Stimulated activated memory B cell treated with anti-CD40 and anti-IgM and Interleukin-4, amounts not matched to agents 10 μg/mL and 1 μg/mL and 100 μg/mL, for 72 hours (primary cell): ENCODE measurements at places on chromosomes 13 and 19.

DNA sequence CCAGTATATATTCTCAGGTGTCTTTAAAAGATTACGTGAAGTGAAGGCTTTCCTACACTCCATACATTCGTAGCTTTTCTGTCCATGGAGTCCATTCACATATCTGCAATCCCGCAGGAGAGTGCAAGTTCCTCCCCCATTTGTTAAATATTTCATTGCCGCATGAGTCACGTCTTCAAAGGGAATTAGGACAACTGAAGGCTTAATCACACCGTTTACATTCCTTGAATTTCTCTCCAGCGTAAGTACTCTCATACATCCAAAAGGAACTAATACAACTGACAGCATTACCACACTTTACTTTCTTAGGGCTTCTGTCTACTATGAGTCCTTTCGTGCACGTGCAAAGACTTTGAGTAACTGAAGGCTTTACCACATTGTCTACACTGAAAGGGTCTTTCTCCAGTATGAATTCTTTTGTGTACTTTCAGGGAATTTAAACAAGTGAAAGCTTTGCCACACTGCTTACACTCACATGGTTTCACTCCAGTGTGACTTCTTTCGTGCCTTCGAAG lies 29.0 kb upstream of the ZNF564 start:
- no peak overlapping the region for H3K27ac ChIP-seq
- H3K27me3 ChIP-seq: no peaks in the 10 kb centered on the region
- ATAC-seq: no peak
- H3K4me3 ChIP-seq: no peak overlapping the region
- H3K4me1 ChIP-seq: peaks cover 2% of the 10 kb centered on the region
- H3K36me3 ChIP-seq: peaks cover 63% of the 10 kb centered on the region

GRCh38 chr19:38144667-38145066 lies 79.4 kb downstream of the DPF1 start:
- no peak overlapping the region for H3K4me3 ChIP-seq
- H3K27ac ChIP-seq: no peak overlapping the region
- ATAC-seq: no peak
- H3K36me3 ChIP-seq: peaks cover 79% of the 10 kb centered on the region

- ATAC-seq: no peak
- peaks cover 61% of the 10 kb centered on the region for H3K27me3 ChIP-seq
- no peak overlapping the region for H3K4me3 ChIP-seq
- no peaks in the 10 kb centered on the region for H3K4me1 ChIP-seq
These were observed 11.3 kb upstream of the MPHOSPH8 start for GRCh38 chr13:19622193-19622592.

- no peaks in the 10 kb centered on the region for H3K36me3 ChIP-seq
- no peaks in the 10 kb centered on the region for H3K4me1 ChIP-seq
- H3K27me3 ChIP-seq: peaks cover 9% of the 10 kb centered on the region
These were observed 85.2 kb downstream of the EDNRB start for GRCh38 chr13:77833331-77833863.

GRCh38 chr13:50376895-50377575 lies 361.8 kb downstream of the KCNRG start:
- no peak overlapping the region for H3K27ac ChIP-seq
- H3K4me1 ChIP-seq: peaks cover 4% of the 10 kb centered on the region
- H3K36me3 ChIP-seq: peaks cover 13% of the 10 kb centered on the region

GRCh38 chr19:18612772-18613588 lies at the start of gene TMEM59L:
TMEM59L (plus strand) TSS chr19:18612870; CDS start chr19:18612959, 89 bp downstream.
- no peaks in the 10 kb centered on the region for H3K36me3 ChIP-seq
- peak; percentile 47 for ATAC-seq
- peaks cover 30% of the 10 kb centered on the region for H3K4me1 ChIP-seq
- peaks cover 100% of the 10 kb centered on the region for H3K27me3 ChIP-seq
- peak within 1 kb of the TSS; percentile 60 for H3K4me3 ChIP-seq
- no peak within 1 kb of the TSS for H3K27ac ChIP-seq

DNA sequence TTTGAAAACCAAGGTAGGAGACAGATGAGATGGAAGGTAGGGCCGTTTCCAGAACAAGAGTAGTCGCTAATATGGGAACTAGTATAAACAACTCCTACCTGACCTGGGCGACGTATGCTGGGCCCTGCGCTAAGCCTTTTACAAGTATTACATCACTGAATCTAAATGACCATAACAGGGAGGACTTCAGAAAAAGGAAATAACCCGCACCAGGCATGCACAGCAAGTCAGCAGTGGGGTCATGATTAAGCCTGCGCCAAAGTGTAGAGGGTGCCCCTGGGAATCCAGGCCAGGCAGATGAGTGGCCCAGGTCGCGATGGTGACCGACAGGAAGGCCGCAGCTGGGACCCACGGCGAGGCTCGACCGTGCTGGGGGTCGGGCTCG lies 613 bp downstream of the ATP13A1 start:
- peak; percentile 2 for ATAC-seq
- H3K27ac ChIP-seq: peak overlapping the region; percentile 87
- peak overlapping the region; percentile 78 for H3K4me3 ChIP-seq

DNA sequence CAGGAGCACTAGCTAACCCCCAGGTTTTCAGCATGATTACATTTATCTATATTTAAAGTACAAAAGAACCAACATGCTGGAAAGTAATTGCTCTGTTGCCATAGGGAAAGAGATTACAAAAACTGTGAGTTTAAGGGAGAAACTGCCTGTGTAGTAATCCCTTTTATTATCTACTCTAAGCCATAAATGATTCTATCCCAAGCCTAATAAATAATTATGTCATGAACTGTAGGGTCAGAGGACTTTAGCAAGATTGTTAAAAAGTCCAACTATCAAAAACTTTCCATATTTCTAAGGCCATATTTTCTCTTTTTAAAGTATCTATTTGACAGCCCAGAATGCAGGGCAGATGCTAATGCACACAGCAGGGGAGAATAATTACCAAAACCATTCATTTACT lies 573.8 kb upstream of the MIR17HG start:
- no peak overlapping the region for H3K4me3 ChIP-seq
- H3K4me1 ChIP-seq: no peaks in the 10 kb centered on the region
- H3K36me3 ChIP-seq: no peaks in the 10 kb centered on the region
- no peak overlapping the region for H3K27ac ChIP-seq
- H3K27me3 ChIP-seq: no peaks in the 10 kb centered on the region
- ATAC-seq: no peak

DNA sequence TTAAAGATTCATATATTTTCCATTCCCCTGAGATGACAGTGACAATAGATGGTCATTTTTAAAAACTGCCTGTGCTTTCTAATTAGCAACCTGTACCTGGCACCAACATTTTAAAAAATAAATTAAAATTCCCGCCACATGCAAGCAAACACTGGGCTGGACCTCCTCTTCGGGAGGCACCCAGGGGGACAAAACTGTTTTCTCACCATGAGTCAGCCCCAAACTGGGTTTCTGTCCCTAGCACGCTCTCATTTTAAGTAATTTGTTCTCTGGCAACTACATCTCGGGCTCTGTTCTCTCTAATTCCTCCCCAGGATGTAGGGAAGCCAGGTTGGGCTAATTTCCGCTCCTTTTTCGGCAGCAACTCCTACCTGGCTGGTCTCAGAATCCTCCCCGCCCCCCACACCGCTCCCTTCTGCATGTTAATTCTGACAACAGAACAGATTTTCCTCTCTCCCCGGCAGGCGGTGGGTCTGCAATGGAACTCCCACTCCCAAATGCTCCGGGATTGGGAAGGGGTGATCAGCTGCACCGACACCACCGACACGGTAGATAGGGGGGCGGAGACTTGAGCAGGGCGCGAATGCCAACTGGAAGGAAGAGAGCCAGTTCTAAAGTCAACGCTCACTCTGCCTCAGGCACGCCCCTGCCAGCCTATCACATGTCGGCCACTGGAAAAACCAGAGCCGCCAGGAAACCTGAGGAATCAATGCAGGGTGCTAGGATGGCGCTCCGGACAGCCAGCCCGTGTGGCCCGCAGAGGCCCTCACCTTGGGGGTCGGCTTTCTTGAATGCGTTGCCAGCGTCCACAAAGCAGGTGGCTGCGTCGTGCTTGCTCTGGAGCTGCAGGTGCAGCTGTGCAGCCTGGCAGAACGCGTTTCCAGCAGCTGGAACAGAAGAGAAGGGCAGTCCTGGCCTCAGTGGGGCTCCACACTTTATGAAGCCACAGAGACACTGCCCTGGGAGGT lies 14.7 kb downstream of the NAPA start:
- H3K4me1 ChIP-seq: peaks cover 9% of the 10 kb centered on the region
- ATAC-seq: no peak
- peaks cover 40% of the 10 kb centered on the region for H3K36me3 ChIP-seq
- no peak overlapping the region for H3K27ac ChIP-seq
- H3K27me3 ChIP-seq: no peaks in the 10 kb centered on the region
- H3K4me3 ChIP-seq: no peak overlapping the region

GRCh38 chr13:34349091-34349722 lies 531.3 kb downstream of the RFC3 start:
- no peaks in the 10 kb centered on the region for H3K36me3 ChIP-seq
- no peak overlapping the region for H3K4me3 ChIP-seq
- no peak overlapping the region for H3K27ac ChIP-seq
- H3K27me3 ChIP-seq: no peaks in the 10 kb centered on the region
- no peaks in the 10 kb centered on the region for H3K4me1 ChIP-seq

- no peaks in the 10 kb centered on the region for H3K4me1 ChIP-seq
- no peak overlapping the region for H3K4me3 ChIP-seq
- H3K36me3 ChIP-seq: no peaks in the 10 kb centered on the region
These were observed 563.0 kb upstream of the SPRY2 start for GRCh38 chr13:80903911-80904310.

- H3K36me3 ChIP-seq: no peaks in the 10 kb centered on the region
- peak; percentile 17 for ATAC-seq
- H3K4me3 ChIP-seq: peak within 1 kb of the TSS; percentile 55
- H3K4me1 ChIP-seq: peaks cover 13% of the 10 kb centered on the region
These were observed at the start of gene KLC3 for GRCh38 chr19:45340232-45340898. KLC3 (plus strand) TSS chr19:45340750; CDS start chr19:45345542, 4,792 bp downstream.

DNA sequence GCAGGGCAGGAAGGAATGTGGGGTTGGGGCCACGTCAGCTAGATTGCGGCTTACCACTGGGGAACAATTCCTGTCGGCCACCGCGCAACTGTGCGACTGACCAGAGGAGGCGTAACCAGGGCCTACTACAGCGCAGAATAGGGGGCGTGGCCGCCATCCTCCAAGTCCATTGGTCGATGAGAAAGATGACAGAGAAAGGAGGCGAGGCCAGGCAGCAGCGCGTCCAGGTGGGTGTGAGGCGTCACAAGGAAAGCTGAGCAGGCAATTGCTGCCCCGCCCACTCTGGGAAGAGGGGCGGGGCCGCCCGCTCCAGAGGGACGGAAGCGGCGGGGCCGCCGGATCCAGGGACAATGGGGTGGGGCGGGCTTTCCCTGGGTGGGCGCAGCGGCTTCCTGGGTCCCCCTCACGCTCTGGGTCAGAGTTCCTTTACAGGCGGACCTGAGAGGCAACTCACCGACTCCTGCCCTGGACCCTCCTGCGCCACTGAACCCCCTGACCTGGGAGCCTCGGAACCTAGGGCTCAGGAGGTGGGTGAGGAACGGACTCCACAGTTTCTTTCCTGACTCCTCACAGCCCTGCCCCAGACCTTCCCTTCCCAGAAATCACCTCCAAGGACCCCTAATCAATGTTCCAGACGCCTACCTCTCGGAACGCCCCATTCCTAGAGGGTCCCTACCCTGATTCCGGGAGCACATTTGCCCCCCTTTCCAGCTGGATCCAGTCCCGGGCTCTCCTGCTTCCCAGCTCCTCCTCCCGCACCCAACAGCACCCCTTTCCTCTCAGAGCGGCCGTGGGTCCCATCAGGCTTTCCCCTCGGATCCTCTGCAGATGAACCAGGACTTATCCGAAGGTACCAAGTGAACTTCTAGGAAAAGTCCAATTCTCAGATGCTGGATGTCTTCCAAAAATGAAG lies 101.5 kb upstream of the ZNF492 start:
- no peaks in the 10 kb centered on the region for H3K4me1 ChIP-seq
- ATAC-seq: no peak
- no peaks in the 10 kb centered on the region for H3K27me3 ChIP-seq
- no peak overlapping the region for H3K27ac ChIP-seq
